ENCODE measurements at places on chromosomes 12 and 14. TPM values are rescaled to one million over a fixed set of nuclear protein-coding genes. Genes with fewer than 3 reads are reported as not detected.

- no peak for DNase-seq
These were observed 275.5 kb upstream of the TMEM132C start for GRCh38 chr12:127991485-127991884.

DNA sequence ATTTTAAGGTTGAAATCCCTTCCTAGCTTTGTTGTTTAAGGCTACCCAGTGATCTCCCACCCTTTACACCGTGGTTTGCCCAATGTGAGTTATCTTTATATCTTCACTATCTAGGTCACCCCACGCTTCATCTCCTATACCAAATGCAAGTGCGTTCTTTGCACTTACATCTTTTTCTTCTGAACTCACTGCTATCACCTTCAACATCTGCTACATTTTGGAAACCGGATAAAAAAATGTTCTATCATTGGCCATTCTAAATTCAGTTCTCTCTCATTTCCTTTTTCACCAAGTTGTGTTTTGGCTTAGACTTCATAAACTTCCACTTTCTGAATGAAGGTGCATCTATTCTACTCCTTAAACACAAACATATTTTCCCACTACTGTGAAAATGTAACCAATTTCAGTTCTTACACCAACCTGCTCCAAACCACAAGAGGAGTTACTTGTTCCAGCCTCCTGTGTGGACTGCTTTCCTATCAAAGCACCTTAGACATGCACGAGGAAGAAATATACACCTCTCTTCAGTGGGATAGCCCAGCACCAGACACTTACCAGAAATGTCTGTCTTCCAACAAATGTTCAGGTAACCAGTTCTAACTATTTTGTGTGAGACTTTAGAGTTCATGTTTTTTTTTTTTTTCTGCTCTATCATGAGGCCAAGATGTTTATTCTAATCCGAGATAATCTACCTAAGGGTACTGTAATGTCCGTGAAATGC is 21.9 kb downstream of the CLEC9A start:
- DNase-seq, result no peak

TSPAN9 gene
- 50.6 TPM for total RNA-seq

DNA sequence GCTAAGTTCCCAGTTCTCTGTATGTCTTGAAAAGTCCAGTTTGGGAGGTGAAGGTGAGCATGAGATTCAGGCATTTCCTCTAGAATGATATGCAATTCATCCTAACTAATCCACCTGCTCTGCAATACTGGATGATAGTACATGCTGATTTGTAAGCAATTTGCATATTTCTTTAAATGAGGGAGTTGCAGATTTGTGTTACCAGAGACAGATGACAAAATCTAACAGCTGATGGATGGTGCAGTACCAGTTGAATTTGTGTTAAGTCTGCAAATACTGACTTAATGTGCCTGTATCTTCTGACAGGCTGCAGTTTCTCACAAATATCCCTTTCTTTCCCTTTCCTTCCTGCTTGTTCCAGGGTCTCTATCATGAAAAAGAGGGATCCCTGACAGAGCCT is 76.4 kb upstream of the MBIP start:
- no peak for DNase-seq

RNASE7 gene
- not detected for total RNA-seq

PKP2 gene
- 0.84 TPM for total RNA-seq

GRCh38 chr14:28116716-28117115 is 649.9 kb upstream of the FOXG1 start:
- no peak for DNase-seq

TAS2R42 gene
- not detected for total RNA-seq

DNA sequence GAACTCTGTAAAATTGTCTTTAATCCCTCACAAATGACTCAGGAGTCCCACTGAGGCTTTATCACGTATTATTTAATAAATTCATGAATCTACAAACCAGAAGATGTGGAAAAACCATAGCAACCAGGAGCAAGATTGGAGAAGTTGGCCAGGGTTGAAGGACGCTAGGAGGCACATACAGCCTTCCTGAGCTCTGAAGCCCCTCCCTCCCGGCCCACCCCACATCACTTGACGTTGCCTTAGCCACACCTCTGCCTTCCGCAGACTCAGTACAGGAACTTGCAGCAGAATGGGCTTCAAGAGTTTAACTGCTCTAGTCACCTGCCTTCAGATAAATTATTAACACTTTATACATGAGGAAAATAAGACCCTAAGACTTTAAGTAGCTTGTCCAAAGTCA is 33.9 kb downstream of the SLC35F4 start:
- no peak for DNase-seq

- no peak for DNase-seq
These were observed 38.9 kb upstream of the BDKRB2 start for GRCh38 chr14:96165493-96166436.

DNA sequence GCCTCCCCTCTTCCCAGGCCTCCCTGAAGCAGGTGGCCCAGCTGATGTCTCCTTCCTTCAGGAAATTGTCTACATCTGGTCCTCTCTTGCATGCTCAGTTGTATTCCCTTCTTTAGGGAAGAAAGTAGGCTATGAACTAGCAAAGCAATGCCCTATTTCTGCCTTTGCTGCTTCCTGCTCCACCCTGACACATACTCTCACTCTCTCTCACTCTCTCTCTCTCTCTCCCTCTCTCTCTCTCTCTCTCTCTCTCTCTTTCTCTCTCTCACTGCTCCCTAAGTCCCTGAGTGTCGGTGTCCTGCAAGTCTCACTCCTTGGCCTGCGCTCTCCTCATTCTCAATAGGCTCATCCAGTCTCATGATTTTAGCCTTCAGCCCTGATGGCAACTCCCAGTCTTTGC is 19.4 kb upstream of the PARP11 start:
- DNase-seq, result no peak

GRCh38 chr12:115201966-115202365 is 518.0 kb upstream of the TBX3 start:
- no peak for DNase-seq

DNA sequence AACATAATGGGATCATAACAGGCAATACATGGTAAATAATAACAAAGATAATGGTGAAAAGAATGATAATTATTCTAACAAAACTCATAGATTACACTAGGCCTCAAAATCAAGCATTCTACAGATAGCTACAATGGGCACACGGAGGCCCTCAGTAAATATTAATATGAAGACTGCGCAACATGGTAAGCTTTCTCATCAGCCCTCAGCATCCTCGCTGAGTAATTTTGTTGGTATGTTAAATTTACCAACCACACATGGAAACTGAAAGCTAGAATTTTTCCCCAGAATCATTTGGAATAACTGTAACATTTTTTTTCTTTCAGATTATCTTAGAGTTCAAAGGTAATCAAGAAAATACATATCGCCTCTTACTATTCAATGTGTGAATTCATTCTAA is 74.2 kb upstream of the PYGL start:
- DNase-seq, result no peak

DNA sequence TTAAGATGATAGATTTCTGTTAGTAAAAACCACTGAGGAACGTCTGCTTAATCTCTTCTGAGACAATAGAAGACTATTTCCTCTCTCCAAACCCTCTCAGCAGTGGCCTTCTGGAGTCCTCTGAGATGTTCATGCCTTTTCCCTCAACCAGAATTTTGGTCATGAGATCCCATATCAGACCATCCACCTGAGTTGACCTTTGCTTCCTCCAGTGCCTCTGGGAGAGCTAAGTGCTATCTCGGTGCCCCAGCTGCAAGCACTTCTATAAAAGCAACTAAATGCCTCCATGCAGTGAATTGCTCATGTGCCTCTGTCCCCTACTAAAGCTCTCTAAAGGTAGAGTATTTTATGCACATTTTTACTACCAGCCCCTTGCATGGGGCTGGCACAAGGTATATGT is 172.8 kb upstream of the BCL2L14 start:
- no peak for DNase-seq

All from aorta (tissue), 5 donors.